ENCODE measurements at places on chromosomes 4 and X.
A peak's percentile ranks its signal among the peaks of the same experiment; 100 is the strongest.

DNA sequence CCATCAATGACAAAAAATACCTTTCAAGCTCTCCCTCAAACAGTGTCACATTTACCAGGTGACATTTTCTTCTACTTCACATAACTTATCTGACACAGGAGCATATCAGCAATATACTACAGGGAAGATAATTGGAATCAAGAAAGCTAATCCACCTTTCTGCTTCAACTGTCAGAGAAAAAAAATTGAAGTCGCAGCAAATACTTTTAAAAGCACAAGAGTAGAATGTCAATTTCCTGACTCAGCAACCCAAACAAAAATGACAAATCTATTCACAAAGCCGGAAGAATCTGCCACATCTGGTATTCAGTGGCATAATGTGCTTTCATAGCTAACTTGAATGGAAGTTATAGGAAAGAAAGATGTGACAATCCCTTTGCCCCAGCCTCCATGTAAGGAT, 36.7 kb downstream of the AGA start:
- H3K27me3 ChIP-seq: no peaks in the 10 kb centered on the region
- no peak for DNase-seq
- no peaks in the 10 kb centered on the region for H3K4me1 ChIP-seq

- H3K4me3 ChIP-seq: no peak overlapping the region
- no peak overlapping the region for H3K27ac ChIP-seq
- H3K4me1 ChIP-seq: no peaks in the 10 kb centered on the region
- DNase-seq: no peak
- no peaks in the 10 kb centered on the region for H3K27me3 ChIP-seq
- no peaks in the 10 kb centered on the region for H3K36me3 ChIP-seq
Measured at GRCh38 chr4:107600436-107600835, 119.6 kb downstream of the PAPSS1 start.

GRCh38 chr4:156169011-156169410, 215.3 kb upstream of the CTSO start:
- no peak overlapping the region for H3K4me3 ChIP-seq
- no peaks in the 10 kb centered on the region for H3K4me1 ChIP-seq
- no peaks in the 10 kb centered on the region for H3K36me3 ChIP-seq
- no peak for DNase-seq

- H3K27me3 ChIP-seq: no peaks in the 10 kb centered on the region
- no peak for DNase-seq
- no peaks in the 10 kb centered on the region for H3K4me1 ChIP-seq
Measured at GRCh38 chr4:17561195-17561909, 15.6 kb upstream of the LAP3 start.

GRCh38 chrX:53265771-53266574, 15.4 kb downstream of the IQSEC2 start:
- H3K27ac ChIP-seq: peak overlapping the region; percentile 65
- peaks cover 54% of the 10 kb centered on the region for H3K4me1 ChIP-seq
- no peaks in the 10 kb centered on the region for H3K36me3 ChIP-seq
- no peaks in the 10 kb centered on the region for H3K27me3 ChIP-seq
- DNase-seq: no peak

- H3K27ac ChIP-seq: no peak overlapping the region
- no peaks in the 10 kb centered on the region for H3K4me1 ChIP-seq
- no peaks in the 10 kb centered on the region for H3K36me3 ChIP-seq
- H3K4me3 ChIP-seq: no peak overlapping the region
Measured at GRCh38 chrX:132423323-132423722, 65.5 kb downstream of the MBNL3 start.

Measured in esophagus squamous epithelium (tissue), 5 donors.